ENCODE measurements at places on chromosomes 16 and 17.

DNA sequence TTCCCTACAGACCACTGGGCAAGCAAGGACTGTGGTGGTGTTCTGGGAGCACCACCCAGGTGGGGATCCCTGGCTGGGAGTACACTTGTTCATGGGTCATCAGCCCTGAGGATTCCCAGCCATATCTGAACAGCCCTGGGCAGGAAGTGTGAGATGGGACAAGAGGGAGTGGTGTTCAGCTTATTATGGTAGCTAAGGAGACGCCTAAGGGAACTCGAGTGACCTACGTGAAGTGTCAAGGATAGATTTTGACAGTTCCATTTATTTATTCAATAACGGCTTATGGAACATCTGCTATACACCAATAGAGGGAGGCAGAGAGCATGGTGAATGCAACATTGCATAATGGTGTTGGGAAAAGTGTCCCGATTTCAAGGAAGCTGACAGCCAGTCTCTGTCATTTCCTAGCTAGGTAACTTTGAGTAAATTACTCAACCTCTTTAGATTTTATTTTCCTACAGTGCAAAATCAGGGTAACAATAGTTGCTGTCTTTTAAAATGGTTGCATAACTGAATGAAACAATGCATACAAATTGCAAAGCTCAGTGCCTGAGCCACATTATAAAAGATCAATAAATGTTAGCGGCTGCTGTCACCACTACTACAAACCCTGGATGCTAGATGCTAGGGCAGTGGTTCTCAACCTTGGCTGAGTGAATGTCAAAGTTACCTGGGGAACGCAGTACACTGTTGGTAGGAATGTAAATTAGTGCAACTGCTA lies 534.1 kb downstream of the GRIN2A start:
- DNase-seq: no peak

GRCh38 chr16:54945063-54945462 lies 14.4 kb downstream of the IRX5 start:
- no peak for DNase-seq

DNA sequence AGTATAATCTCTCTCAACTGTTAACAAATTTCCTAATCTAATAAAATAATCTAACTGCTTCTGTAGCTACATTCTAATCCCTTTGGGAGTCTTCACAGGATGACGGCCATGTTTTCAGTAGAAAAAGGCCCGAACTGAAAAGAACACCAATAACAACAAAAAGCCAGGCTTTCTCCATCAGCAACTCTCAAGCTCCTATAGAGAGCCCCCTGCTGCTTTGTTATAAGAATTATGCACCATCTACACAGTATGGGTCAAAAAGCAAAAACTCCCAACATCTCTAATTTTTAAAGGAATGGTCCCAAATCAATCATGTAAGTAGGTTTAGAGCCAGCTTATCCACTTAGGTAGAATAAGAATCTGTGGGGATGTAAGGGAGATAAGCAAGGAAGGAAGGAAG lies 163.6 kb upstream of the C17orf78 start:
- no peak for DNase-seq

GRCh38 chr16:24988129-24988518 lies 27.0 kb downstream of the ARHGAP17 start:
- no peak for DNase-seq

DNA sequence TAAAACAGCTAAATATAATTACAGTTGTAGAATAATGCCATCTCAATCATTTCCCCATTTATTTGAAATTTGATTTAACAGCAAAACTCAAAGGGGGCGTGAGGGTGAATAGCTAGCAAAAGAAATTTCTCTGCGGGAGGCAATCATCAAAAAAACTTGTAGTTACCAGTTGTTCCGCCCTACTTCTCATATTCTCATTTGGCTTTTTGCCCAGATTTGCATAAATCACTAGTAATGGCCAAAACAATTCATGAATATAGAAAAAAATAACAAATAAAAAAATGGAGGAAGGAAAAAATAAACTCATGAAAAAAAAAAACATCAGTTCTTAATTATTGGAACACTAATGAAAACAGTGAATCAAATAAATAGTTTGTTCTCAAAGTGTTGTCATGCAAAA lies 722.6 kb upstream of the KIF2B start:
- no peak for DNase-seq

DNA sequence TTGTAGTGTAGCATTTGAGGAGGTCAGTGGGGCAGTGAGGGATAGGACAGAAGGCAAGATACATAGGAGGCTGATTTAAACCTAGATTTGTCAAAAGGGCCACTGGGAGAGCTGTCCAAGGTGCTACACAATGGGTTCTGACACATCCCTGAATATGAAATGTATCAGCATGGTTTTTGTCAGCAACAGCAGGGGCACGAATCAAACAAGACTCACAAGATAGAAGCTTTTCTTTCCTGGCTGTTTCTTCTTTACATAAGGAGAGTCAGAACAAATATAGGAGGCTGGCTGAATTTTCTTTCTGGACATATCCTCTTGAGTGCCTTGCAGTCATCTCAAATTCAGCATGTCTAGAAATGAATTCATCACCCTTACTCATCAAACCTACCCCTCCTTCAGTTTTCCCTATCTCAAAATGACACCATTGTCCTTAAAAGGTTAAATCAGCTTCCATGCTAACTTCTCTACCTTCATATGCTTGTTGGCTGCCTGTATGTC lies 130.5 kb downstream of the NPIPB5 start:
- no peak for DNase-seq

GRCh38 chr17:9090641-9091096 lies 69.4 kb downstream of the NTN1 start:
- no peak for DNase-seq

DNA sequence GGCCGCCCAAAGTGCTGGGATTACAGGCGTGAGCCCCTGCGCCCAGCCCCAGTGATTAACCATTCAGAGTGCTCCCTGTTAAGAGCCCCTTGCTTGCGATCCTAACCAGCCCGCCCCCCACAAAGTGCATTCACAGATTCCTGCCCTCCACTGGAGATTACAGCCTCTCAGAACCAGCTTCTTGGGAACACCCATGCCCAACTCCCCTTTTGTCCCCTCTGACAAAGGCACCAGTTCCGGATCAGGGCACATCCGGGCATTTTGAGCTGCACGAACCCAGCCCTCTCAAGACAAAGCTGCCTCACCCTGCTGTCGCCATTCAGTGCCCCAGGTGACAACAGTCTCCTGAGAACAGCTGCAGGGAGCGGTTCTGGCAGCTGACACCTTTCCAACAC lies 848 bp upstream of the KRT19 start:
- DNase-seq: no peak

GRCh38 chr16:11742093-11742535 lies 543 bp downstream of the TXNDC11 start:
- DNase-seq: peak; percentile 12

DNA sequence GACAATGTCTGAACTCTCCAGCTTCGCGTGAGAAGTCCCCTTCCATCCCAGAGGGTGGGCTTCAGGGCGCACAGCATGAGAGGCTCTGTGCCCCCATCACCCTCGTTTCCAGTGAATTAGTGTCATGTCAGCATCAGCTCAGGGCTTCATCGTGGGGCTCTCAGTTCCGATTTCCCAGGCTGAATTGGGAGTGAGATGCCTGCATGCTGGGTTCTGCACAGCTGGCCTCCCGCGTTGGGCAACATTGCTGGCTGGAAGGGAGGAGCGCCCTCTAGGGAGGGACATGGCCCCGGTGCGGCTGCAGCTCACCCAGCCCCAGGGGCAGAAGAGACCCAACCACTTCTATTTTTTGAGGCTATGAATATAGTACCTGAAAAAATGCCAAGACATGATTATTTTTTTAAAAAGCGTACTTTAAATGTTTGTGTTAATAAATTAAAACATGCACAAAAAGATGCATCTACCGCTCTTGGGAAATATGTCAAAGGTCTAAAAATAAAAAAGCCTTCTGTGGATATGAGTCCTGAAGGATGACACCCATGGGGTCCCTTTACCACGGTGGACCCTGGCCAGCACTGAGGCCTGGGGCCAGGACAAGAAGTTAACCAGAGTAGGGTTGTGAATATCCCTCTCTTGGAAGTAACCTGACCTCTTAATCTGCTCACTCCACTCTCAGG lies 10.5 kb upstream of the ITGAD start:
- DNase-seq: peak; percentile 26

GRCh38 chr16:15658149-15658548 lies 8.1 kb downstream of the NDE1 start:
- no peak for DNase-seq

DNA sequence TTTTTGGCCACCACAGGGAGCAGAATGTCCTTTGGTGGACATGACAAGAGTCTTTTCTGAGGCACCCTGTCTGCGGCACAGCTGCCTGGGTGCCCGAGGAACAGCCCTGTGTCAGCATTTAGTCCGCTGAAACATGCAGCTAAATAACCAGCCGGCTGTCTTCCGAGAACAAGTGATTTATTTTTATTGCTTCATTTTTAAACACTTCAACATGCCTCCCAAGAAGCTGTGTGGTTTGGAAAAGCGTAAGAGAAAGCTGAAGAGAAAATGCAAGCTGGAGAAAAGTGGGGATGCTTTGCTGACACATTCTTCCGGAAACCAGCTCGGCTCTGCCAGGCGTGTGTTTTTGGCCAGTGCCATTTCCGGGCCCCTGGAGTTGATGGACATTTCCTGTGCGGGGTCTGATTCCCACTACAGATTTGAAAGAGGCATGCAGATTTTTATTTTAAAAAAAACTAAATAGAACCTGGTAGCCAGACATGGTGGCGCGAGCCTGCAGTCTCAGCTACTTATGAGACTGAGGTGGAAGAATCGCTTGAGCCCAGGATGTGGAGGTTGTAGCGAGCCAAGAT lies 94.7 kb downstream of the SEC14L1 start:
- no peak for DNase-seq

DNA sequence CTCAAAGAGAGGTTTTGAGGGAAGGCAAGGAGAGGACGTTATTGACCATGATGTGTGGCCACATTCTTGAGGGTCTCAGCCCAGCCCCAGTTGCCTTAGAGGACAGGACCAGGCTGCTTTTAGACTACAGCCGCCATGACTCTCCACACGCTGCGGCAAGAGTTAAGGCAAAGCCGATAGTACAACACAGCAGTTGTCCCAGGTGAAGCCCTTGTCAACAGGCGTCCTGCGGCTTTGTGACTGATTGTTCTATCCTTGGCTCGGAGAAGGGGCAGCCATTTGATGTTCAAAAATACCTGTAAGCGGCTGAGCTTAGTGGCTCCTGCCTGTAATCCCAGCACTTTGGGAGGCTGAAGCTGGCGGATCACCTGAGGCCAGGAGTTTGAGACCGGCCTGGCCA lies 28.8 kb downstream of the TMEM92 start:
- DNase-seq: no peak

DNA sequence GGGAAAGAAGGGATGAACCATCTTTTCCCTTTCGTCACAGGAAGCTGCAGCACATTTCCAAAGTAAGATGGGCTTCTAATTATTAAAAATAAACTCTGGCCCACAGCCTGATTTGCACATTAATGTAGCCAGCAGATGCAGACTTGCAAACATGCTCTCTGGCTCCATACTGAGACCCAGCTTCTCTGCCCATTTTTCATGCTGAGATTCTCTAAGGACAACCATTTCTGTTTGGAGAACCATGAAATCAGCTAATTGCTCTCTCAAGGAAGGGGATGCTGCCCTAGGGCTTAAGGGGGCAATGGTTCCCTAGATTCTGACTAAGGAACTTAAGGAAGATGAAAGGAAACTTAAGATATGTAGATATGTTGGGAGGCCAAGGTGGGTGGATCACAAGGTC lies 63.0 kb upstream of the CES5A start:
- no peak for DNase-seq

- no peak for DNase-seq
Measured at GRCh38 chr17:48995304-48995973, 1.7 kb upstream of the IGF2BP1 start.

All from stimulated activated CD8-positive, alpha-beta memory T cell treated with anti-CD3 and anti-CD28 coated beads, Interleukin-4, amount 100 ng/mL, for 4 hours (primary cell).